ENCODE measurements at places on chromosomes 4 and X. TPM values are rescaled to one million over a fixed set of nuclear protein-coding genes. Genes with fewer than 3 reads are reported as not detected.

The TENM3 gene
- 19.5 TPM for polyA plus RNA-seq

The SMR3B gene
- not detected for polyA plus RNA-seq

The SMIM10 gene
- polyA plus RNA-seq = 10.5 TPM

The PCYT1B gene
- 3.3 TPM for polyA plus RNA-seq

The TMEM184C gene
- 59.2 TPM for polyA plus RNA-seq

The PHOX2B gene
- 0.10 TPM for polyA plus RNA-seq

The ELF2 gene
- 73.0 TPM for polyA plus RNA-seq

The BCAP31 gene
- 184 TPM for polyA plus RNA-seq
